ENCODE measurements at places on chromosomes 2 and 18.

GRCh38 chr18:35707674-35708073 is 126.1 kb downstream of the GALNT1 start:
- no peak for DNase-seq

DNA sequence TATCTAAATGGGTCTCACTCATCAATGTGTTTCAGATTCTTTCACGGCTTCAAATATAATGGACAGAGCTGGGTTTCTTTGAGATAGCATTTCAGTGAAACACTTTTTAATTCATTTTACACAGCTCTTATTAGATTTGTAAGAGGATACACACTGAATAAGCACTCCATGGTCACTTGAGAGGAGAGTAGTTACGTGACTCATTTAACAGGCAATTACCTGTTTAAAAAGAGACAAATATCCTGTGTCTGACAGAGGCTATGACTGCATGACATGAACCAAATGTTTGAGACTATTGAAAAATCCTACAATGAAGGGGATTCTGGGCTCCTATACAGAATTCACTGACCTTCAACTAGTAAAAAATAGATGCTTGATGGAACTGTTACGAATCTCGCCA is 786.9 kb downstream of the EPHA4 start:
- no peak for DNase-seq

GRCh38 chr2:177799531-177799930 is 273.0 kb downstream of the PDE11A start:
- no peak for DNase-seq

DNA sequence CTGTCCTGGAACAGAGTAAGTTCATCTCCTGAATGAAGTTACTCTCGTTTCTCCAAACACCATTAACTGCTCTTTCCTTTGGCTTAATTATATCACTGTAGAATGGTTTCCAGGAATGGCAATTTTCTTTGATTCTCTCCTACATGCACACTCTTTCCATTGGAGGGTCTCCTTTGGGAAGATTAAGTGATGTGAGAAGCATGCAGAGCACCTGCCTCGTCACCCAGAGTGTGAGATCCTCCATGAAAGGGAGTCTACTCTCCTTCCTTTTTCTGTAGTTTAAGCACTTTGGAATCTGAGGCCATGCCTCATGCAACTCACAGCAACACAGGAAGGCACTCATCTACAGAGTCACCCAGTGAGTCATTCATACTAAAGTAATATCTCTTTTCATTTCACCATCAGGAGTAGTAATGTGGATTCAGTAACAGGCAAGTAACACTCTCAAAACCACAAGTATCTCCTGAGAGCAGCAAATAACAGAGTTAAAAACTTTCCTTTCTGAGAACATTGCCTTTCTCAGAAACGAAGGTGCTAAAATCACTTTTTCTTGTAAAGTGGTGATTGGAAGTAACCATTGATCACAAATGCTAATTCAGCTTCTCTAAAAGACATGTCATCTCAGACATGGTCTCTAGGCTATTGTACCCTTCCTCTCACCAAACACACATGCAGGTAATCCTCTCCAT is 52.8 kb upstream of the IL1RL1 start:
- DNase-seq = no peak

- DNase-seq = no peak
Observed at GRCh38 chr2:42227491-42227890, 58.3 kb downstream of the EML4 start.

GRCh38 chr18:31098878-31099277 is 3.3 kb downstream of the DSC2 start:
- DNase-seq = no peak

- no peak for DNase-seq
Observed at GRCh38 chr2:203719456-203720410, 13.3 kb downstream of the CD28 start.

GRCh38 chr2:198006733-198007132 is 202.3 kb downstream of the PLCL1 start:
- no peak for DNase-seq

DNA sequence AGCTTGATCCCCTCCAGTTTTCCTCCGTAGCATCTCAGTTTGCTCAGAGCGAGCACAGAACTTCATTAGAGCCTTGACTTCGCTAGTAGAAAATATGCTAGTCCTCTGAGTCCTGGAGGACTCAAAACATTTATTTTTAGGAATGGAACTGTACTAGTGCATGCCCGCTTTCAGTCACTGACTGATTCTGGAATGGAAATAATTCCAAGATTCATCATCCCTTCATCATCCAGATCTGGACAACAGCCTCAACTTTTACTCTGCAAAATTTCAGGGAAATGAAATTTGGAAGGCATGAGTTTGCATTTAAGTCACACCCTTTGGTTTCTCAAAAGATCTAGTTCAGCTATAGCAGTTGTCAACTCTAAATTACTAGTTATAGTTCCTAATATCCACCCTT is 304.6 kb downstream of the XIRP2 start:
- no peak for DNase-seq

DNA sequence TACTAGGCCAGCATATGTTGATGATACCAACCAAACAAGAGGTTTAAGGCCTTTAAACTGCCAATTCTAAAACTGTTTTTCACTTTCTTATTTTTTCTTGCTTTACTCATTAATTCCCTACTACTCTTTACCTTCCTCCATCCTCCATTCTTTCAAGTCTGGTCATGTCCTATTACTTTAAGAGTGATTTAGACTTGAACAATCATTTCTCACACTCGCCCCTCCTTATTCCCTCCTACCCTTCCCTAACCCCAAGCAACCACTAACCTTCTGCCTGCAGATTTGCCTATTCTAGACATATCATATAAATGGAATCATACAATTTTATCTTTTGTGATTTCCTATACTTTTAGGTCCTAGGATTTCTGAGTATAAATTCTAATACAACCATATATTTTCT is 127.7 kb downstream of the USP34 start:
- DNase-seq = no peak

DNA sequence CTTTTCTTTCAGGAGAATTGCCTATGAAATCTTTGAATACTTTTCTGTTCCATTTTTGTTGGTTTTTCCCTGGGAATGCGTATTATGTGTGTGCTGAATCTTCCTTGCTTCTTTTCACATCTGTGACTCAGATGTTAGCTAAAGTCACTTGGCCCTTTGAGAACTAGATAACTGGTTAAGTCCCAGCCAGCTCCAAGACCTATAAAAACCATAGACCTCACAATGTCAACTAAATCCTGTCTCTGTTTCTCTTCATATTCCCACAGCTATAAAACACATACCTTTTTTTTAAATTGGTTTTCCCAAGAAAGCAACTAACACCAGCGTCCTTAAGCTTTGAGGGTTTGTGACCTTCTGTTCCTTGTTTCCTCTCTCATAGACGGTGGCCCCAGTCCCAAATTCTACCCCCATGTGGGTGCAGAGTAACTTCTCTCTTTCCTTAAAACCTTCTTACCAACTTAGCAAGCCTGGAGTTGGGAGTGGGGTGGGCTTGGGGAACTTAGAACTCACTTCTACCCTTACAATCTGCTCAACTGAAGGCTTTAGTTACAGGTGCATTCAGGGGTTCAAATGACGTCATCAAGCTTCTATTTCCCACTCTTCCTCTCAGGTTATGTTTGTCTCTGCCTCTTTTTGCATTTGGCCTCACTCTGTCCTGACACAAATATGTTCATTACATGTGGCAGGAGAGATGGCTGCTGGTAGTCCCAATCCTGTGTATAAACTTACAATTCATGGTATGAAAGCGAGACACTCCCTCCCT is 58.1 kb upstream of the TGIF1 start:
- DNase-seq = no peak

DNA sequence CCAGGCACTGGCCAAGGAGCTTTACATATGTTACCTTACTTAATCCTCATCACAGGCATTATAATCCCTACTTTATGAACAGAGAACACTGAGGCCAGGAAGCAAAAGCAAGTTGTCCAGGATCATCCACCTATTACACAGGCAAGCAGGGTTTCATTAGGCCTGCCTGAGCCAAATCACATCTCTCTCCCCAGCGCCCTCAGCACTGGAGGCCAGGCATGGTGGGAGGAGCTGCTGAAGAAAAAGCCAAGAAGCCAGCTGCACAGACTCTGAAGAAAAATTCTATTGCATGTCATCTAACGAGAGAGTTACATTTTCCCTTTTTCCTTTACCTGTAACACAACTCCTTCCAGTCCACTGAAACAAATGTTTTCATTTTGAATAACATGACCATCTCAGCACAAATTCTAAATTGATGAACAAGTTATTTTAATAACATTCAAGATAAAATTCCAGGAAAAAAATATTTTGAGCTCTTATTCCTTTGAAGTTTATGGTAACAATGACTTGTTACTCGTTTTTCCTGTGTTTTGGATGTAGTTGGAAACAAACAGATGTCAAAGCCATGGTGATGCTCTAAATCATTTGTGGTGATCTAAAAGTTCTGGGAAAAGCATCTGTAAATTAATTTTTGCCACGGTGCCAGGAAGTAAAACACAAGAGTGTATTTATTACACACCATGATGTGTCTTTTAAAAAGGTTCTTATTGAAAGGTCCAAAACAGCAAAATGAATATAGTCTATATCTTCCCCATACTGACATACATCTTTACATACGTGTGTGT is 139.0 kb upstream of the ITGB6 start:
- DNase-seq = no peak

GRCh38 chr2:229164545-229165249 is 106.4 kb downstream of the PID1 start:
- DNase-seq = no peak

DNA sequence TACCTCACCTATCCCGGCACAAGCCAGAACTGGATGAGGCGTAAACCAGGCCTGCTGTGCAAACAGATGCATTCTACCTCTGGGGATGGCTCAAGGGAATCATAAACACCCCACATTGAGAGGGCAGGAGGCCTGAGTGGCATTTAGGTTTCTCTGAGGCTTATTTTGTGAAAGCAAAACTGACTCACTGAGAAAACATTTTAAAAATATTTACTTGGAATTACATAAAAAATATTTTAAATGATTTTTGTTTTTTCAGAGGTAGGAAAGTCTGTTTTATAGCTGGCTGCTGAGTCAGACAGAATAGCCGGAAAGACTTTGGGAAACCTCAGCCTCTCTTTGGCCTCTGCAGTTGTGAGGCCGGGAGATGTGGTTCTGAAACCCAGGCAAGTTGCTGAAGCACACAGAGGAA is 244.1 kb downstream of the NCKAP5 start:
- DNase-seq = no peak

DNA sequence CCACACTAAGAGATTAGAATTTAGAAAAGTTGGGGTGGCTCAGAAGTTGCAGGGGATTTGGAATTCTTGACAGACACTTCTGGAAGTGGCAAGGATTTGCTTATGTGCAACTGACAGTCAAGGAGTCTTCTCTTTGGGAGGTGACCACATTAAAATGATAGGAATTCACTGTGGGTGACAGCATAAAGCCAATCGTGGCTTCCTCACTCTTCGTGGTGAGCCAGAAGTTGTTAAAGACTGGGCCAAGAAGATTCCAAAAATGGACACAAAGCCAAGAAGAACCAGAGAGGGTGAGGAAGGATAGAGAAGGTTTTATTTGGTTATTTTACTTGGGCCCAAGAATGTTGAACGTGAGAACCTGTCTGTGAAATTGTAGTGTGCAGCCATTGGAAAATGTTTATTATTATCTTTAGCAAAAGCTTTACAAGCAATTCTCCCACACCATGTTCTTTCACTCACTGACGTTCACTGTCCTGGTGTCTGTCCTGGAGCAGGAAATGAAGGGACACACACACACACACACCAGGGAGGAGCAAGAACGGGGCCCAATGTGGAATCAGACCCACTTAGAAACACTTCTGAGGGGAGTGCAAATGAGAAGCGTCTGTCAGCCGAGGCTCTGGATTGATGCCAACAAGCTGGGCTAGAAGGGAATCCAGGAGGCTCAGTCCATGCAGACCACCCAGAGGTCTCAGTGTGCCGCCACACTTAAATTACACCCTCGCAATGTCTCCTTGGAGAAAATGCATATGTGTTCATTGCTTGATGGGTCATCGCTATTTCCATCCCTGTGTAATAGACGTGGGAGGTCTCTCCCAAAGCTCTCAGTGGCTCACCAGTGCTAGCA is 37.2 kb downstream of the STEAP3 start:
- DNase-seq = no peak

- no peak for DNase-seq
Observed at GRCh38 chr2:216348756-216349308, 23.5 kb downstream of the MARCHF4 start.
